Neural progenitor cell (in vitro differentiated cells): ENCODE measurements at places on chromosomes 2 and 18.
A peak's percentile ranks its signal among the peaks of the same experiment; 100 is the strongest.

DNA sequence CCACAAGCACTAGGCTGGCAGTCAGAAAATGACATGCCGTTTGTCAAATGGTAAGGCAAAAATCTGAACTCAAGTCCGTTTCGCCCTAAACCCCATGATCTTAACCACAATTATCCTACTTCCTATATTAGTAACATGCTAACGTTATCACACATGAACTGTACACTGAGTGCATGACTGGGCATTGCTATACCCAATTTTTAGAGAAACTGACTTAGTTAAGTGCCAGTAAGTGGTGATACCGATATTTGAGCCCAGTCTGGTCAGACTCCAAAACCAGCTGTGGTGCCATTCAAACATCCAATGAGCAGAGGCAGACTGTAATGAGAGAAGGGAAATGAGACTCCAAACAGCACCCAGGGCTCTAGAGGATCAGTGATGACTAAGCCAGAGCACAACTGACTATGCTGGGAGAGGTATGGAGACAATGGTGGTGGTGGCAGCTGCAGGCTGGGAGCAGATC lies 311.7 kb upstream of the PKDCC start:
- no peak overlapping the region for H3K27ac ChIP-seq
- peaks cover 17% of the 10 kb centered on the region for H3K4me1 ChIP-seq
- no peaks in the 10 kb centered on the region for H3K36me3 ChIP-seq

- H3K4me1 ChIP-seq = no peaks in the 10 kb centered on the region
- no peak for DNase-seq
- H3K27ac ChIP-seq = no peak overlapping the region
- H3K27me3 ChIP-seq = no peaks in the 10 kb centered on the region
Observed at GRCh38 chr2:46774499-46775228, 140.9 kb downstream of the MCFD2 start.

DNA sequence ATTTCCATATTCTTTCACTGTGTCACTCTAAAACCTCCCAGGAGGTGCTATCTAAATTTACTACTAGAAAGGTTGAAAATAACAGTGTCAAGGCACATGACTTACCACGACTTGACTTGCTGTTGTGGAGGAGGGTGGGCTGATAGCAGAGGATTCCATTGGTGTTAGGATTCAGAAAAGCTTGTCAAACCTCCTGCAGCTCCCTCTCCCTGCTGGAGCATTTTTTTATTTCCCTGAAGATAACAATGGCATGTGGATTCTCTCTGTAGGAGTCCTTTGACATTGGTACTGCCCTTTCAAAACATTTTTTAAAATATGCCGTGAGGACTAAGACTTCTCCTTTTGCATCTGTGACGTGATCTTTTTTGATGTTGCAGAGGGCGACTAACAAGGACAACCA lies 696.9 kb upstream of the GYPC start:
- no peak for DNase-seq
- peaks cover 19% of the 10 kb centered on the region for H3K4me1 ChIP-seq
- H3K4me3 ChIP-seq = no peak overlapping the region
- no peaks in the 10 kb centered on the region for H3K36me3 ChIP-seq
- H3K27ac ChIP-seq = no peak overlapping the region
- H3K27me3 ChIP-seq = no peaks in the 10 kb centered on the region

- DNase-seq = no peak
- no peaks in the 10 kb centered on the region for H3K4me1 ChIP-seq
- no peak overlapping the region for H3K4me3 ChIP-seq
- no peaks in the 10 kb centered on the region for H3K36me3 ChIP-seq
- no peak overlapping the region for H3K27ac ChIP-seq
- no peaks in the 10 kb centered on the region for H3K27me3 ChIP-seq
Observed at GRCh38 chr2:201432038-201432620, 19.1 kb downstream of the TRAK2 start.

- no peak for DNase-seq
- H3K4me1 ChIP-seq = no peaks in the 10 kb centered on the region
- no peak overlapping the region for H3K27ac ChIP-seq
- no peaks in the 10 kb centered on the region for H3K36me3 ChIP-seq
Observed at GRCh38 chr2:8406271-8406670, 275.6 kb upstream of the ID2 start.

DNA sequence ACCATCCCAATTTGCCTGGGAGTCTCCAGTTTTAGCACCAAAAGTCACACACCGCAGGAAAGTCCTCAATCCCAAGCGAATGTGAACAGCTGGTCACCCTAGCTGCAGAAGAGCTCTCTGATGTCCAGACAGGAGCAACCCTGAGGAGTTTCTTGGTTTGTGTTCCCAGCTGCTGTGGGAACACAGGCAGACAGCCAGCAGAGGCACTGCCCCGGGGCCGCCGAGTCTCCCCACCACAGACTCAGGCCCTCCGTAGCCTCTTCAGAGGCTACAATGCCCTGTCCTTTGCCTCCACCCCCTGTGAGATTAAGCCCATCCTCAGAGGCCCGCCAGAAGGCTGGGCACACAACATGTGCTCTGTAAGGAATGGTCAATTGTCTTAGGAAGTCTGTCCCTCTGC lies 111.5 kb downstream of the TTC32 start:
- no peaks in the 10 kb centered on the region for H3K4me1 ChIP-seq
- no peaks in the 10 kb centered on the region for H3K27me3 ChIP-seq
- H3K27ac ChIP-seq = no peak overlapping the region
- no peaks in the 10 kb centered on the region for H3K36me3 ChIP-seq
- DNase-seq = no peak

DNA sequence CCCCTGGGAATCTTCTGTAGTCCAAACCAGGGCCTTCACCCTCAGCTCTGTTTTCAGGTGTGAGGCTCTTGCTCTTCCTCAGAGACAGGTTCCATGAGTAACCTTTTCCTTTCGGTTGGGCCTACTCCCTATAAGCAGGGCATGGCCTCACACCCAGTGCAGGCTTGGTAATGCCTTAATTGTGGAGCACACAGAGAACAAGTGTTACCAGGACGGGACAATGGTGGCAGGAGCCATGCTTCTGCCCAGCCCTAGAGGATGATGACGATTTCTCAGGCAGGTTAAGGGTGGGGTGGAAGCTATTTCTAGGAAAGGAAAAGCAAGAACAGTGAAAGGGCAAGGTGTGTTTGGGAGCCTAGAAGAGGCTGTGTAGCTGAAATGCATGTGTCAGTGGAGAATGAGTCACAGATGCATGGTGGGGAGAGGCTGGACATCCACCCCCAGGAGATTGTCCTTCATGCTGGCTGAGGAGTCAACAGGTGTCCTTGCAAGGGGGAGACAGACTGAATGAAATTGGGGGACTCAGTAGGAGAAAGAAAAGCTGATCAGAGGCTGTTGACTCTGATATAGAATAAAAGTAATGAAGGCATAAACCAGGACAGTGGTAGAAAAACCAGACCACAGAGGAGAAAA lies 22.0 kb upstream of the SERPINB12 start:
- no peaks in the 10 kb centered on the region for H3K36me3 ChIP-seq
- no peak for DNase-seq
- H3K4me3 ChIP-seq = no peak overlapping the region
- no peak overlapping the region for H3K27ac ChIP-seq
- H3K27me3 ChIP-seq = no peaks in the 10 kb centered on the region

DNA sequence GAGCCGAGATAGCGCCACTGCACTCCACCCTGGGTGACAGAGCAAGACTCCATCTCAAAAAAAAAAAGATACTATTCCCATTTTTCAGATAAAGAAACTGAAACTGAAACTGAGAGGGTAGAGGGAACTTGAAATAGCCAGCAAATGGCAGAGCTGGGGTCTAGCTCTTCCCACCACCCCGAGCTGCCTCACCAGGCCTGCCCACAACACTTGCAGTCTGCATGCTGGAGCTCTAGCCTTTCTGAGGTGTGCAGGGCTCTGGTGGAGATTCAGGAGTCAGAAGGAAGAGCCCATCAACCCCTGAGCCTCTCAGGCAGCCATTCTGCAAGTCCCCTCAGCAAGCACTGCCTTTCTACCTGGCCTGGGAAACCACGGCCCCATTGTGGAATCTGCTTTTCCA lies 14.3 kb downstream of the EDAR start:
- H3K27me3 ChIP-seq = no peaks in the 10 kb centered on the region
- H3K27ac ChIP-seq = no peak overlapping the region
- no peak for DNase-seq
- peaks cover 10% of the 10 kb centered on the region for H3K4me1 ChIP-seq
- no peaks in the 10 kb centered on the region for H3K36me3 ChIP-seq
- H3K4me3 ChIP-seq = no peak overlapping the region

GRCh38 chr2:60290509-60290908 lies 262.9 kb downstream of the BCL11A start:
- peaks cover 9% of the 10 kb centered on the region for H3K4me1 ChIP-seq
- H3K4me3 ChIP-seq = no peak overlapping the region
- no peak for DNase-seq
- no peak overlapping the region for H3K27ac ChIP-seq

DNA sequence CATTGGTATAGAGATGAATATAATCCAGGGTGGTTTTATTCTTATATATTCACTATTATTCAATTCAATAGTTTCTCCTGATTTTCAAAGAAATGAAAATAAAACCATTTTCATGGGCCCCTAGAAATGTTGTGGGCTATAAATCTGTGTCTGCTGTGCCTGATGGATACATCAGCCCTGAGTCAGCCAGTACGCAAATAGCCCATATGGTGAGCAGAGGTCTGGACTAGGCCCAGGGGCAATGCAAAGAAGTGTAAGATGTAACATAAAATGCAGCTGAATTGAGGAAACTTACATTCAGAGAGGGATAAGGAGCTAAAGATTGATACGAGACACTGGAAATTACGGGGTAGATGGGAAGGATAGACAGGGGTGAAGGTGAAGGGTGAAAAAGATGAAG lies 122.5 kb downstream of the MAIP1 start:
- H3K27me3 ChIP-seq = no peaks in the 10 kb centered on the region
- no peak overlapping the region for H3K27ac ChIP-seq
- DNase-seq = no peak

- no peaks in the 10 kb centered on the region for H3K36me3 ChIP-seq
- H3K4me1 ChIP-seq = no peaks in the 10 kb centered on the region
- H3K4me3 ChIP-seq = no peak overlapping the region
- no peak for DNase-seq
- no peak overlapping the region for H3K27ac ChIP-seq
- H3K27me3 ChIP-seq = no peaks in the 10 kb centered on the region
Observed at GRCh38 chr18:47342566-47342965, 91.1 kb upstream of the SKOR2 start.

- peak; percentile 32 for DNase-seq
- H3K27me3 ChIP-seq = no peaks in the 10 kb centered on the region
- no peaks in the 10 kb centered on the region for H3K36me3 ChIP-seq
- no peak overlapping the region for H3K4me3 ChIP-seq
- H3K27ac ChIP-seq = no peak overlapping the region
Observed at GRCh38 chr2:164110515-164110914, 374.7 kb upstream of the FIGN start.

- peaks cover 6% of the 10 kb centered on the region for H3K36me3 ChIP-seq
- DNase-seq = no peak
- H3K4me3 ChIP-seq = no peak overlapping the region
- no peak overlapping the region for H3K27ac ChIP-seq
- H3K4me1 ChIP-seq = peaks cover 1% of the 10 kb centered on the region
- H3K27me3 ChIP-seq = no peaks in the 10 kb centered on the region
Observed at GRCh38 chr2:168539945-168540344, 83.9 kb downstream of the CERS6 start.

GRCh38 chr2:63735931-63736330 lies 105.8 kb upstream of the UGP2 start:
- no peak overlapping the region for H3K27ac ChIP-seq
- H3K4me3 ChIP-seq = no peak overlapping the region
- DNase-seq = no peak
- no peaks in the 10 kb centered on the region for H3K27me3 ChIP-seq
- H3K36me3 ChIP-seq = no peaks in the 10 kb centered on the region
- no peaks in the 10 kb centered on the region for H3K4me1 ChIP-seq

DNA sequence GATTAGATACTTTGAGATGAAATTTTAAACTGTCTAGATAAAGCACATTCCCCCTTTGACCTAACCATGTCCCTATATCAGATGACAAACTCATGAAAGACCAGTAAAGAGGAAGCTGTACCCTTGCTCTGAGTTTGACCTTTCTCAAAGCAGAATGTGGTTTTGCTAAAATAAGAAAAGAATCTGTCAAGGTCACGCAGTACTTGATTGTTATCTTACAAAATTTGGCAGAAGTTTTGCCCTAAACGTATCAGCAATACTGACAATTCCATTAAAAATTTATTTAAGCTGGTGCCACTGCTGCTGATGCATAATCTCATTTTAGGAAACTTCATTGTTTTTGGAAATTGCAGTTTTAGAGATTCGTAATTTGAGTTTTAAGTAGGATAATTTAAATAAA lies 31.2 kb upstream of the GALM start:
- H3K27ac ChIP-seq = no peak overlapping the region
- no peaks in the 10 kb centered on the region for H3K27me3 ChIP-seq
- no peak overlapping the region for H3K4me3 ChIP-seq
- no peak for DNase-seq
- H3K4me1 ChIP-seq = no peaks in the 10 kb centered on the region

- H3K27me3 ChIP-seq = peaks cover 26% of the 10 kb centered on the region
- H3K4me3 ChIP-seq = peak overlapping the region; percentile 100
- H3K27ac ChIP-seq = peak overlapping the region; percentile 100
- DNase-seq = peak; percentile 86
- H3K4me1 ChIP-seq = peaks cover 41% of the 10 kb centered on the region
Observed at GRCh38 chr2:207530160-207531031, 634 bp downstream of the CREB1 start.

GRCh38 chr2:48264627-48265026 lies 265.3 kb upstream of the STON1 start:
- DNase-seq = no peak
- no peaks in the 10 kb centered on the region for H3K27me3 ChIP-seq
- H3K36me3 ChIP-seq = no peaks in the 10 kb centered on the region
- no peak overlapping the region for H3K4me3 ChIP-seq
- H3K27ac ChIP-seq = no peak overlapping the region

DNA sequence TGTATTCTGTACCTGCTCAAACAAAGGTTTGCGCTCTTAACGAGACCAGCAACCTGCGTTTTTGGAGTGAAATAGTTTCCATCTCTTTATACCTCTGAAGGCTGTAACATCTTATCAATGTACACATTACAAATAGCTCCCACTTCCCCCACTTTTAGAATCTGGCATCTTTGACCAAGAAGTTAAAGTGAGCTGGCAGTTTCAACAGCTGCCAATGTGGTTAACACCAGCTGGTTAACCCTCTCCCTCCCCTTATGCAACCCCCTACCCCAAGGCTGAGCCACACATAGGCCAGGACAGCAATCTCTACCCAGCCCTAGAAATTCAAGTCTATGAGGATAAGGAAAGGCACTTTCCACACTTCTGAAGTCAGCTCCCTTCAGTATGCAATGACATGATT lies 2.2 kb upstream of the SERTAD2 start:
- no peak overlapping the region for H3K27ac ChIP-seq
- H3K4me3 ChIP-seq = no peak overlapping the region
- no peaks in the 10 kb centered on the region for H3K27me3 ChIP-seq
- H3K36me3 ChIP-seq = no peaks in the 10 kb centered on the region

DNA sequence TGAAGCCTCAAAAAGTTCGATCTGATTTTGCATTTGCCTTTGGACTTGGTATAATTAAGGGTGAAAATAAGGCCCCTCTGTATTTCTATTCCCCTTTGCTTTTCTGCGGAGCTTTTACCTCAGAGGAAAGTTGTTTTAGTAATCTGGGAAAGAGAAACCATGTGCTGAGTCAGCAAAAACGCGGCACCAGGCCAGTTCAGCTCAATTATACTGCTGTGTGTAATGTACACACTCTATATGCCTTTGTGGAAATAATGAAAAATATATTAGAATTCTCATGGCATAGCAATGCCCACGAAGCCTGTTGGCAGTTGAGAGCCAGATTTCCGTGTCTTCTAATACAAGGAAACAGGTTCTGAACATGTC lies 161.9 kb upstream of the SIX2 start:
- DNase-seq = no peak
- H3K4me3 ChIP-seq = no peak overlapping the region
- no peaks in the 10 kb centered on the region for H3K36me3 ChIP-seq
- H3K27me3 ChIP-seq = peaks cover 87% of the 10 kb centered on the region
- H3K4me1 ChIP-seq = peaks cover 17% of the 10 kb centered on the region
- no peak overlapping the region for H3K27ac ChIP-seq
